Activated CD4-positive, CD25-positive, alpha-beta regulatory T cell treated with anti-CD3 and anti-CD28 coated beads, Interleukin-2, amount 50 U/mL, for 16 hours (primary cell): ENCODE measurements at places on chromosomes 5 and 9.

GRCh38 chr5:31516802-31517201 lies 15.1 kb downstream of the DROSHA start:
- DNase-seq, result no peak

- no peak for DNase-seq
These were observed 23.5 kb downstream of the FAM163B start for GRCh38 chr9:133585481-133586351.

GRCh38 chr5:33312571-33313549 lies 127.9 kb upstream of the TARS1 start:
- no peak for DNase-seq

DNA sequence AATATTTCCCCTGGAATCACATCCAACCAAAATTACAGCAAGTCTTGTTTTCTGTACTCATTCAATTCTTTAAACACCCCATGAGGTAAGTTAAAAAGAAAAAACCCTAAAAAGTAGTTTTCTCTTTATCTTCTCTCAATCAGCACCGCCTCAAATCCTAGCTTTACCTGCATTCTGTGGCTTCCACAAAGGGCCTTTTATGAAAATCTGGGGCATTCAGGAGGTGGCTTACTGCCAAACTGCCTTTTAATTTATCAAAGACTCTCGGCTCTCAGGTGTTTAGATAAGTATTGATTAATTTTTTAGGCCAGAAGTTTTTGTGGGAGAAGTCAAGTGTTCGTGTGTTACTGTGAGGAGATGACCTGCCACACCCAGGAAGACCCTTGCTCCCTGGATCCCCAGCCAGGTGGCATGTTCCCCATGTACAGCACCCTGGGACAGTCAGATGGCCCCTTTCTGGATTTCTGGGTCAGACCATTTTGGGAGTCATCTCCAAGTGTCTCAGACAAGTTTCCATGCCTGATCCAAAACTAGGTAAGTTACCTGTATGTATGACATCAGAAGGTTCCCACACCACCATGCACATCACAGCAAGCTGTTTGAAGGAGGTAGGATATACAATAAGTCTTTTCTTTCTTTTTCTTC lies 6.2 kb upstream of the TMEM171 start:
- no peak for DNase-seq

GRCh38 chr5:171629628-171630349 lies 155.8 kb upstream of the SMIM23 start:
- DNase-seq, result no peak
